NCI-H524 (cell line): ENCODE measurements at places on chromosomes 12 and 14.

DNA sequence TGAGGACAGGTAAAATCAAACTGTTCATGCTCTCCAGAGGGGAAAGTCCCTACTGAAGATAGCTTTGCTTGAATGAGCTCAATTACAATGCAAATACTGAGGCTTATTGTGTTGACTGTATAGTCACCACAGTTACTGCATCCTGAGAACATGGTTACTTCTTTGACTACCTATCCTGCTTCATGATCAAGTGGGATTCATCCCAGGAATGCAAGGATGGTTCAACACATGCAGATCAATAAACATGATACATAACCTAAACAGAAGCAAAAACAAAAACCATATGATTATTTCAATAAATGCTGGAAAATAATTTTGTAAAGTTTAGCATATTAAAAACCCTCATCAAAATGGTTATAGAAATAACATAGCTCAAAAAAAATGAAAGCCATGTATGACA lies 32.9 kb upstream of the P2RX7 start:
- DNase-seq, result no peak

DNA sequence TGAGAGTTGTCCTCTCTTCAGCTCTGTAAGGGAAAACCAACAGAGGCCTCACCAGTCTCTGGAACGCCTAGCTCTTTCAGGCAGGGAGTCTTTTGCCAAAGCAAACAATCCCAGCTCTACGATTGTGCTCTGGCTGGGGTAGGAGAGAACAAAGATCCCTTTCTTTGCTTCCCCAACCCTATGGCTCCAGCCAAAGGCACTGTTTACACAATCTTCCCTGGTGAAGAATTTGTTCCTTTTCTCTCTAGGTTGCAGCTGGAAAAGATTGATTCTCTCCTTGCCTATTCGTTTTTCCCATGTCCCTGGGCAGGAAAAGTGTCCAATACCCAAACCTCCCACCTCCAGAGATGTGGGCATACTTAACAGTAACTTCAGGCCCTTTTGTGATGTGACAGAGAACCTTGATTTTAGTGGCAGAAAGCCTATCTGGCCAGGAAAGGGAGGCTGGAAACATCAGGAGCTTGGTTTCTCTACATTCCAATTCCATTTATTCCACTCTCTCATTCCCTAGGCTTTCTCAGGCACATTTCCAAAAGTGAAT lies 16.8 kb downstream of the ATP5MC2 start:
- no peak for DNase-seq

DNA sequence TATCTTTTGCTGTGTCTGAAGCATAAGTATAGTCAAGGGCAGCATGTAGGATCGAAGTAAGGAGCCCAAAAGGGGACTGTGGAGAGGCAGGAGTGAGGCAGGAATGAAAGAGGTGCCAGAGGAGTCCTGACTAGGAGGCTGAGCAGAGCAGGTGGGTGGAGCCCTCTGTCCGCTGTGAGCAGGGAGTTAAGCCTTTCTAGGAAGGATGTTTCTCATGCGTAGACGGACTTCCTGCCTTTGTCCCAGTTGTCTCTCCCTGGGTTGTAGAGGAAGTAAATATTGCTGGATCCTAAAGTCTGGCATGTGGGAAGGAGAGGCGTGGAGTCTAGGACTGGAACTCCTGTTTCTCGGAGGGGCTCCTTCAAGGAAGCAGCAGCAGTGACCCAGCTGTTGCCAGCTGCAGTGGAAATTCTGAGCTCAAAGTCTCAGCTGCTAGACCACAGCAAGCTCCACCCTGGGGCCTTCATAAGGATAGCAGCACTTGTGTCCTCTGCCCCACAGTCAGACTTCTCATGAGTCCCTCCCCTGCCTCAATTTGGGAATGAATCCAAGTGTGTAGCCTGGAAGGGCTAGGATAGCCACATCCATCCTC lies 44.0 kb downstream of the RBMS2 start:
- no peak for DNase-seq

DNA sequence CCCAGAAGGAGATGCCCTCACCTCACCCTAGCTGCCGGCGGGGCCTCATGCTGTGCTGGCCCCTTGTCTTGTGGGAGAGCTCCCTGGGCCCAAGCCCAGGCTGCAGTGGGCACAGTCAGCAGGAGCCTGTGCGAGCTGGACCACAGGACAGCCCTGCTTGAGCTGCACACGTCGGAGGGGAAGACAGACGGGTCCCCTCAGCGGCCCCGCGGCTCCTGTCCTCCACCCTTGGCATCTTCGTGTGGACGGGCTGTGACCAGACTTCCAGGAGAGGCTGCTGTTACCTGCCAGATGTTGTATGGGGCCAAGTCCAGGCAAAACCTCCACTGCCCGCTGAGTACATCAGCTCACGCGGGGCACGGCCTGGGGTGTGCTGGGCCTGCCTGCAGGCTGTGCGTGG lies 9.4 kb upstream of the TEX22 start:
- DNase-seq, result no peak

DNA sequence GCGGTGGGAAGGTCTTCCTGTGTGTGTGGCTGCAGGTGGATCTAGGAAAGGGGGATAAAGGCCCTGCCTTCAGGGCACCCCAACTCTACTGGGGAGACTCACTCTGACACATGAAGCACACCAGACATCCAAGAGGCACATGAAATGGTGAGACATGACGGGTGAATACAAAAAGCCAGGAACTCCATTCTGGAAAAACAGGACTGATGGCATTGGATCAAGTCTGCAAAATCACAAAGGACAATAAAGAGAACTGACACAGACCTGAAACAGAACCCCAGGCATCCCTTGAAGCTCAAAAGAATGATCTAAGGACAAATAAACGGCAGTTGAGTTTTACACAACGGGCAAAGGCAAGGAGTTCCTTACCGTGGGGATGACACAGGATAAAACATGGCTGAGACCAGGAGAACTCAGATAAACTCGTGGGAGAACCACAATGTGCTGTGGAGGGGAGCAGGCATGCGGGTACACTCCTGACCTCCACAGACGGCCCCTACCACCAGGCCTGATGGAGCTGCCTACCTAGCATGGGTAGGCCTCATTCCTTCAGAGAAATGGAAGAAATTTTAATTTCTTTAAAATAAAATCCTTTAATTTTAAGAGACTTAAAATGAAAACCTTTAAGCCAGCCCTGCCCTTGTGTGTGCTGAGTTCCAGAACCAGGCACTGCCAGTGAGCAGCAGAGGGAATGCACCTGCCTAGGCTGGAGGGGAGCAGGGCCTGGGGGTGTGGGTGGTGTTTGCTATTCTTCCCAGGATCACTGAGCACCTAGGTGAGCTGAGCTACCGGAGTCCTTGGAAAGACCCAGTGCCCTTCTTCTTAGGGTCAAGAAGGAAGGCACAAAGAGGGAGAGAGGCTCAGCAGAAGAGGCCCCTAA lies 100.1 kb downstream of the SINHCAF start:
- DNase-seq, result no peak
